Body of pancreas (tissue), 4 donors: ENCODE measurements at places on chromosomes 4 and X. TPM values are rescaled to one million over a fixed set of nuclear protein-coding genes. Genes with fewer than 3 reads are reported as not detected.

Gene PCDH11X
- total RNA-seq = not detected

Gene KCNE5
- total RNA-seq = not detected

Gene ADAMTS3
- total RNA-seq = 0.33 TPM

Gene MAGEC2
- total RNA-seq = not detected

Gene STATH
- not detected for total RNA-seq

DNA sequence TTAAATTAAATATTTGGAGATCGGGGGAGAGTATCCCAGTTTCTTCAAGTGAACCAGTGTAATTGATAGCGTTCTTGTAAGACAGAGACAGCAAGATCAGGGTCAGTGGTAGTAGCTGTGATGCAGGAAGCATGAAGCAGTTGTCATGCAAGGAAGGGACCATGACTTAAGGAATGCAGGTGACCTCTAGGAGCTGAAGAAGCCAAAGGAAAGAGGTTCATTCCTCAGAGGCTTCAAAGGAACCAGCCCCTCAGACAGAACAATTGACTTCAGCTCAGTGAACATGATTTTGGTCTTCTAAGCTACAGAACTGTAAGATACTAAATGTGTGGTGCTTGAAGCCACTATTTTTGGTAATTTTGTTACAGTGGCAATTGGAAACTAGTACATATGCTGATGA, 51.6 kb downstream of the GLRB start:
- H3K36me3 ChIP-seq = no peaks in the 10 kb centered on the region
- H3K27ac ChIP-seq = no peak overlapping the region
- no peak for DNase-seq
- no peaks in the 10 kb centered on the region for H3K27me3 ChIP-seq
- no peak overlapping the region for H3K4me3 ChIP-seq

DNA sequence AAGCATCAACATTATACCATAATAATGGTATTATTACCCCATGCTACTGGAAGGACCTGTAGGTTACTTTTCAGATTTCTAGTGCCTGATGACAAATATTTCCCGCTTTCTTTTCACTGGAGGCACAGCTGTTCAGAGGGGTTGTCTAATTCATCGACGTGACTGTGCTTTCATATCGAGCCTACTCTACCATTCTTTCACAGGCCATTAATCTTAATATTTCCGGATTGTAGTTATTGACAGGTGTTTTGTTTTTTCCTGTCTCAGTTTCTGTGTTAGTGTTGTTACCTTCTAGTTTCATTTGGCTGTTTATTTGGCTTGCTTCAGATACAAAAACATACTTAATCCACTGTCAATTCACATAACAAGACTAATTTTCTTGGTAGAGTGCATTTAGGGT, 330.9 kb downstream of the SPOCK3 start:
- H3K36me3 ChIP-seq = no peaks in the 10 kb centered on the region
- no peaks in the 10 kb centered on the region for H3K4me1 ChIP-seq
- H3K27ac ChIP-seq = no peak overlapping the region
- no peak overlapping the region for H3K4me3 ChIP-seq
- H3K27me3 ChIP-seq = no peaks in the 10 kb centered on the region
